Upper lobe of right lung (tissue), 1 donor: ENCODE measurements at places on chromosomes 3 and 15. TPM values are rescaled to one million over a fixed set of nuclear protein-coding genes. Genes with fewer than 3 reads are reported as not detected.

The B3GALNT1 gene
- total RNA-seq, result 17.6 TPM

The CD47 gene
- total RNA-seq, result 228 TPM

The ACAN gene
- total RNA-seq, result 0.06 TPM

DNA sequence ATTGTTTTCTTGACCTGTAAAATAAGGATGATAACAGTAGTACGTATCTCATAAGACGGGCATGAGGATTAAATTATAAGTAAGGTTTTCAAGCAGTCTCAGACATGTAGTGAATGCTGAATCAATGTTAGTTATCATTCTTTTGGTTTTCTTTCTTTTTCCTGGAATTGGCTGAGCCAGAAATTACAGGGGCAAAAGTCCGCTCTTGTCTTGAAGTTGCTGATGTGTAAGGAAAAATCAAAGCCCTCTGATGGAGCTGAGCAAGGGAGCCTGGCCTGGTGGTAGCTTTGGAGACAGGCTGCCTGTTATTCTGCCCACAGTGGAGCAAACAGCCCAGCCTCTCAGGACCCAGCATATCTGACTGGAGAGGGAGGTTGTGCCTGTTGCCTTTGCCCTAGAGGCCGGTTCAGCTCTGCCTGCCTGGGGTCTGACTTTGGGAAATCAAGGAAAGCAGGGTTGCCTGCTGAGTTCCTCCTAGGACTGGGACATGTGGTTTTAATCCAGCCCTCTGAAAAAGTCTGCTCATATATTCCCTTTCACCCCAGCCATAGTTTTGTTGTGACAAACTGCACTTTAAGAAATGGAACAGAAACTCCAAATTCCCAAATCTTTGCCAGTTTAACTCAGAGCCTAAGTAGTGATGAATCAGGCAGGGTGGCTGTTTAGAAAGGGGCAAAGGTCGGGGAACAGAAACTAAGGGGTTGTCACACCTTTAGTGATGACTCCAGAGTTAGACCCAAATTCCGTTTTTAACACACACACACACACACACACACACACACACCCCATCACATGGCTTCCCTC, 40.1 kb downstream of the GASK1A start:
- DNase-seq, result no peak

GRCh38 chr15:75827691-75828090, 15.6 kb upstream of the UBE2Q2 start:
- no peak for DNase-seq

DNA sequence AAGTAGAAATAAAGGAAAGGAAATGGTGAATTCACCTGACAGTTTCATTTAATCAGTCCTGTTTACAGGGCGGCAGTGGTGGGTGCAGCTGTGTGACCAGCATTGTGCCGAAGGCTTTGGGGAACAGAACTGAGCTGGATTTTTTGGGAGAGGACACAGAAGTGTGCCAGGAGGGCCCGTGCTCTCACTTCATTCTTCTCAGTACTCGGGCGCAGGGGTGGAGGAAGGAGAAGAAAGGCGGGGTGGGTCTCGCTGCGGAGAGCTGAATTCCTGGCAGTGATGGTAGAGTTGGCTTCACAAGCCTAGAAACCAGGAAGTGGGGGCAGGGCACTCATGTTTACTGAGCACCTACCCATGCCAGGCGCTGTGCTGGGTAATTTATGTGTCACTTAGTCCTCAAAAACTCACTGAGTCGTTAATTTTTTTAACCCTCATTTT, 64.6 kb downstream of the CRTC3 start:
- peak; percentile 90 for DNase-seq

The SST gene
- not detected for total RNA-seq

The OCA2 gene
- 0.55 TPM for total RNA-seq

The RASSF1 gene
- 39.1 TPM for total RNA-seq

GRCh38 chr15:91473894-91474545, 374.0 kb downstream of the SV2B start:
- DNase-seq, result no peak

GRCh38 chr15:66123799-66124198, 129.8 kb downstream of the MEGF11 start:
- DNase-seq, result no peak

The CHRNA3 gene
- total RNA-seq, result not detected

DNA sequence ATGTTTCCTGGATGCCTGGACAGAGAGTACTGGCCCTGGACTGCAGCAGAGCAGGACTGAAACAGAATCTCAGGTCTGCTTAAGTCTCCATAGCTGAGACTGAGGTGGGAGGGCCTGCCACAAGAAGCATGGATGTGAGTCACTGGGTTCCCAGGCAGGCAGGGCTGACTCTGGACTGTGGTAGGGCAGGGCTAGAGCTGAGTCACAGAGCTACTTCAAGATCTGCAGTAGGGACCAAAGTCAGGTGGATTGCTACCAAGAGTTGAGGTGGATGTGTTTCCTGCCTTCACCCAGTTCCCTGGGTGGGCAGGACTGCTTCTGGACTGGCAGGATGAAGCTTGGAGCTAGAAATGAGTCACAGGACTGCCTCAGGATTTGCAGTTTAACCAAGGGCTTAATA, 282.9 kb downstream of the AGBL1 start:
- no peak for DNase-seq

GRCh38 chr15:92839696-92840095, 60.4 kb upstream of the CHD2 start:
- DNase-seq, result no peak

DNA sequence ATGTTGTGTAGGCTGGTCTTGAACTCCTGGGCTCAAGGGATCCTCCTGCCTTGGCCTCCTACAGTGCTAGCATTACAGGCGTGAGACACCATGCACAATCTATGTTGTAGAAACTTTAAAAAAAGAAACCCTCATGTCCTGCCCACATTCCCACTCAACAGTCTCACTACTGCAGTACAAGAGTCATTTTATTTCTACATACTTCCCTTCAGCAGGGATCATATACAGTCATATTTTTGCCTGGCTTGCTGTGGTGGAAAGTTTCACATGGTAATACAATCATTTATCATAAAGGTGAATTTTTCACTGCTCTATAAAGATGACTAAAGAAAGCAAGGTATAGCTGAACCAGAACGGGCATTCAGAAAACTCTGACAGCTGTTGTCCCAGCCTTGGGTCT, 53.8 kb upstream of the PIK3CB start:
- DNase-seq, result no peak

The GPR160 gene
- 22.3 TPM for total RNA-seq

The NR1I2 gene
- total RNA-seq, result not detected

The CLDN16 gene
- 0.14 TPM for total RNA-seq

The SCAANT1 gene
- not detected for total RNA-seq

The C3orf85 gene
- not detected for total RNA-seq

DNA sequence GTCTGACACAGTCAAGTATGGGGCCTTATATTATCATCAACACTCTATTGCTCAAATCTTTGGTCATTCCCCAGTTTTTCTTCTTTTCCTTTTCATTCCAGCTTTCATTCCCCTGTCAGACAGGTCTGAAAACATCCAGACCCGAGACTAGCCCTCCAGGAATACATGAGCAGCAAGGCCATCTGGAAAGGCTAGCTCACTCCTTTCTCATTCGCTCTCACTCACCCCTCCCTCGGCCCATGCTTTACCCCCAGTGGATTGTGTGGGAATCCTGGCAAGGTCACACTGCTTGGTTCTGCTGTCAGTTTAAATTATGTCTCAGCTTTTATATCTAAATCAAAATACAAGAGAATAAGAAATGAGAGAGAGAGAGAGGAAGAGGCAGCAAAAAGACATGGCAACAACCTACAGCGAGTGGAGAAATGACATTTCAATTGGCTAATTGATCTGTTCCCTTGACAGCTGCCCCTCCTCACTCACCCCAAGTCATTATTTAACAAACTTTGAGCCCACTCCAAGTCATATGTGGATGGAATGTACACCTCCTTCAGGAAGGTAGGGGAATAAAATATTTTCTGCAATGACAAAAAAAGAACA, 962.2 kb downstream of the TUSC7 start:
- no peak for DNase-seq
